Neural progenitor cell (in vitro differentiated cells): ENCODE measurements at places on chromosomes 4 and X.

DNA sequence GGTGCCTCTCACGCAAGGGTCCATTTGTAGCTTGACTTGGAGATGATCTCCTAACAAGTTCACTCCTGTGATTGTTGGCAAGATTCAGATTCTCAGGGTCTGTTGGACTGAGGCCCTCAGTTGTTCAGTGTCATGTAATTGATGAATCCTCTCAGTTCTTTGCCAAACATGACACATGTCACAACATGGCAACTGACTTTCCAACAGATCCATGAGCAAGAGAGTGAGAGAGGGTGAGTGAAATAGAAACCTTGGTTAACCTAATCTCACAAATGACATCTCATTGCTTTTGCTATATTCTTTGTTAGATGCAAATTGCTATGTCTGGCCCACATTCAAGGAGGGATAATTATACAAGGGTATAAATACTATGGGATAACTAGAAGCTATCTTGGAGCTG lies 231.0 kb upstream of the PCDH10 start:
- H3K4me3 ChIP-seq, result no peak overlapping the region
- H3K36me3 ChIP-seq, result no peaks in the 10 kb centered on the region
- DNase-seq, result no peak
- no peaks in the 10 kb centered on the region for H3K4me1 ChIP-seq
- H3K27me3 ChIP-seq, result no peaks in the 10 kb centered on the region

GRCh38 chr4:55609393-55609866 lies 17.4 kb upstream of the PDCL2 start:
- H3K4me3 ChIP-seq, result no peak overlapping the region
- H3K36me3 ChIP-seq, result no peaks in the 10 kb centered on the region
- H3K27ac ChIP-seq, result no peak overlapping the region
- peak; percentile 13 for DNase-seq

DNA sequence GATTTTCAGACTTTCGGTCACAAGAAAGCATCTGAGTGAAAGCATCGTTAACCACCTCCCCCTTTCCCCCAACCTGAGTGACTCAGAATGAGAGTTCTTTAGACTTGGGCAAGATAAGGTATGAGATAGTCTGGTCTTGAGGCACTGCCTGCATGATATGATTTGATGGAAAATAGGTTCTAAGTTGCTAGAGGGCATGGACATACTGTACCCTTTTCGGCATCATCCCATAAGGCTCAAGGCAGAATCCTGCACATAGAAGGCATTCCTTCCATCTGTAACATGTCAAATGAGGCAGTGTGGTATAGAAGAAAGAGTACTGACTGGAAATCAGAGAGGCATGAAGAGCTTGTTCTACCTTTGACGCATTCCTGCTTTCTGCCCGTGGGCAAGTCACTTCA lies 16.8 kb upstream of the AMOT start:
- DNase-seq, result no peak
- peaks cover 10% of the 10 kb centered on the region for H3K4me1 ChIP-seq
- H3K27me3 ChIP-seq, result no peaks in the 10 kb centered on the region
- no peaks in the 10 kb centered on the region for H3K36me3 ChIP-seq

DNA sequence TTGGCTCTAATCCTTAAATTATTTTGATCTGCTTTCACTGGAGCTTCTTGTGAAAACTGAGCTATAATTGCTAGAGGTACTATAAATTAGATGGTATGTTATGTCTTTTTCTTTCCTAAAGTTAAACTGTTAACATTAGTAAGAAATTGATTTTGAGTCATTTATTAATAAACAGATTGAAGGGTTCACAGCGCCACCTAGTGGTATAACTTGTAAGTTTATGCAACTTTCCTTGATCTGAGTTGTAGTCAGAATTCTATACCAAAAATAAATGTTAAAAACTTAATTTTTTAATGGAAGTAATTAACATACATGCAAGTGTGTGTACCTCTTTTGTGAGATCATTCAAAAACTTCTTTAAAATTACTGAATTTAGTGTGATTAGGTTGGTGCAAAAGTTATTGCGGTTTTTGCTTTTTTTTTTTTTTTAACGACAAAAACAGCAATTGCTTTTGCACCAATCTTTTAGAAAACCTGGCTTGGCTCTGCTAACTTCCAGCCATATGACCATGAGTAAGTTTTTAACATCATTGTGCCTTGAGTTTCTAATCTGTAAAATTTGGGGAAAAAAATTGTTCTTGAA lies 151.5 kb downstream of the CENPC start:
- no peak overlapping the region for H3K27ac ChIP-seq
- peak; percentile 57 for DNase-seq
- H3K36me3 ChIP-seq, result no peaks in the 10 kb centered on the region
- H3K4me3 ChIP-seq, result no peak overlapping the region
- no peaks in the 10 kb centered on the region for H3K27me3 ChIP-seq

DNA sequence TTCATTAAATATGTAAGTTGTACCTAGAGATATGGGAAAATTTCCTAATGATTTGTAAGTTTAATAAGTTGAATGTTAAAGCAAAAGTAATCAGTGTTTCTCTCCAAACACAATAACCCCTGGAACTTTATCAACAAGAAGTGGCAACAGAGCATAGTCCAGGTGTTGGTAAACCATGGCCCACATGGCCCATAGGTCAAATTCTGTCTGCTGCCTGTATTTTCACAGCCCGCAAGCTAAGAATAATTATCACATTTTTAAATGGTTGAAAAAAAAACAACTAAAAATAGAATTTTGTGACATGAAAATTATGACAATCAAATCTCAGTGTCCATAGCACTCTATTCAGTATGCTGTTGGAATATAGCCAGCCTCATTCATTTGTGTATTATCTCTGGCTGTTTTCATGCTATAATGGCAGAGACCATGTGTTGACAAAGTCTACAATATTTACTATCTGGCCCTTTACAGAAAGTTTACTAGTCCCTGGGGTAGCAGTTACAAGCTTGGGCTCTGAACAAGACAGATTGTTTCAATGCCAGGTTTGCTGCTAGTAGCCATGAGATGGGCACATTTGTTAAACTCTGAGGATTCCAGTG lies 395.8 kb downstream of the GASK1B start:
- H3K4me3 ChIP-seq, result no peak overlapping the region
- H3K36me3 ChIP-seq, result no peaks in the 10 kb centered on the region
- no peak overlapping the region for H3K27ac ChIP-seq
- H3K4me1 ChIP-seq, result peaks cover 8% of the 10 kb centered on the region
- no peak for DNase-seq

GRCh38 chr4:71293705-71294104 lies 45.1 kb upstream of the SLC4A4 start:
- H3K27ac ChIP-seq, result no peak overlapping the region
- no peaks in the 10 kb centered on the region for H3K27me3 ChIP-seq
- no peak for DNase-seq
- no peaks in the 10 kb centered on the region for H3K36me3 ChIP-seq
- no peaks in the 10 kb centered on the region for H3K4me1 ChIP-seq
- no peak overlapping the region for H3K4me3 ChIP-seq

GRCh38 chrX:129802863-129803262 lies 23.1 kb downstream of the SASH3 start:
- no peak overlapping the region for H3K27ac ChIP-seq
- peak; percentile 27 for DNase-seq
- H3K36me3 ChIP-seq, result no peaks in the 10 kb centered on the region
- H3K4me3 ChIP-seq, result no peak overlapping the region
- peaks cover 5% of the 10 kb centered on the region for H3K4me1 ChIP-seq

DNA sequence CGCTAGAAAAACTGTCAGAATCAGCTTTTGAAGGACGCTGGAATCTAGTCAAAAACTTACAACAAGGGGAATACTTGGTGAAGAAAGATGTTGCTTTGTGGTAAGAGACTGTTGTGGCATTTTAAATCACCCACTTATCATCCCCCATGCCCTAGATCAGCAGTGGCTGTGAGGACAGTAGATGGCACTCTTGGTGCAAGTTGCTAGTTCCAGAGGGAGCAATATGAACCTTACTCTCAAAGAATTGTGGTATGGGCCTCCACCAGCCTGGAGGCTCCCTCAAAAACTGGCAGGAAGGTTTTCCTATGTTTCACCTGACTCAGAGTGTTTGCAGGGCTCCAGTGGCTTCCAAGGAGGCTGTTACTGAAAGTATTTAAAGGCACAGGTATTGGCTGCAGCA lies 37.7 kb upstream of the SLC16A2 start:
- no peaks in the 10 kb centered on the region for H3K4me1 ChIP-seq
- no peak overlapping the region for H3K4me3 ChIP-seq
- DNase-seq, result peak; percentile 44
- H3K27ac ChIP-seq, result no peak overlapping the region
- H3K27me3 ChIP-seq, result no peaks in the 10 kb centered on the region
